Activated CD4-positive, alpha-beta T cell treated with anti-CD3 and anti-CD28 coated beads, Interleukin-2, amount 50 U/mL, for 4 hours (primary cell): ENCODE measurements at places on chromosomes 2 and 18.
A peak's percentile ranks its signal among the peaks of the same experiment; 100 is the strongest.

GRCh38 chr2:226655871-226656270 is 143.7 kb downstream of the IRS1 start:
- no peak for DNase-seq

GRCh38 chr18:9140381-9140780 is 3.8 kb downstream of the ANKRD12 start:
- DNase-seq = no peak

- DNase-seq = no peak
Measured at GRCh38 chr2:168734199-168734760, 68.2 kb upstream of the NOSTRIN start.

DNA sequence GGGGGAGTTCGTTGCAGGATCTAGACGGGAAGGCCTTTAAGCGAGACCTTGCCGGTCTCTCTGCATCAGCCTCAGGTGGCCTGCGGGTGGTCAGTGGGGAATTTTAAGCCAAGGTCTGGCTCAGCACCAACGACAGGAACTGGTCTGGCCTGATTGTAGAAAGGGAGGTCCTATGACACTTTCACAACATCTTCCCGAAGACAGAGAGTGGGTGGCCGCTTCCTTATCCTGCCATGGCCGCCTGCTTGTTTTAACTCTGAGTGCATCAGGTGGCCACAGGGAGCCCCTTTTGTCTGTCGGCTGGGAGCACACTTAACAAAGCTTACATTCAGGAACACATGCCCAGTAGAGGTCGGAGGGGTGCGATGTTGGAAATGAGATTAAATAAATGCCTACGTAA is 363.7 kb upstream of the MYT1L start:
- DNase-seq = no peak

- DNase-seq = no peak
Measured at GRCh38 chr18:40365526-40365925, 1589.5 kb upstream of the PIK3C3 start.

DNA sequence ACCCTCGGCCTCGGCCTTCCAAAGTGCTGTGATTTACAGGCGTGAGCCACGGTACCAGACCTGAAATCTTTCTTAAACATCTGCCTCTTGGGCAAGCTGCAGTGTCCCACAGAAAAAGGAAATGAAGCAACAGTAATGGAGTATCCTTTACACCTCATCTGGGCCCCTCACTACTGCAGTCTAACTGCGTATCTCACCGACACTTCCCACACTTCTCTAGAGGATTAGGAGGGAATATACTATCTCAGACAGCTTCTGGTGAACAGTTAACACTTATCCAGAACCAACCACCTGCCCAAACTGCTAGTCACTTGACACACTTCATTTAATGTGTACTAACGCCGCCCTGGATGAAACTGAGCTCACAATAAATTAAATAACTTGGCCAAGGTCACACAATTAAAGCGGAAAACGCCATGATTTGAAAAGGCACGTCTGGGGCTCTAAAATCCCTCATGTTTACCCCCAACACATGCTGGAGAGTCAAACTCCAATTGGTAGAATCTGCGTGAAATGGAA is 993 bp downstream of the COX7A2L start:
- no peak for DNase-seq

- no peak for DNase-seq
Measured at GRCh38 chr18:58152891-58153290, 108.9 kb downstream of the NEDD4L start.

DNA sequence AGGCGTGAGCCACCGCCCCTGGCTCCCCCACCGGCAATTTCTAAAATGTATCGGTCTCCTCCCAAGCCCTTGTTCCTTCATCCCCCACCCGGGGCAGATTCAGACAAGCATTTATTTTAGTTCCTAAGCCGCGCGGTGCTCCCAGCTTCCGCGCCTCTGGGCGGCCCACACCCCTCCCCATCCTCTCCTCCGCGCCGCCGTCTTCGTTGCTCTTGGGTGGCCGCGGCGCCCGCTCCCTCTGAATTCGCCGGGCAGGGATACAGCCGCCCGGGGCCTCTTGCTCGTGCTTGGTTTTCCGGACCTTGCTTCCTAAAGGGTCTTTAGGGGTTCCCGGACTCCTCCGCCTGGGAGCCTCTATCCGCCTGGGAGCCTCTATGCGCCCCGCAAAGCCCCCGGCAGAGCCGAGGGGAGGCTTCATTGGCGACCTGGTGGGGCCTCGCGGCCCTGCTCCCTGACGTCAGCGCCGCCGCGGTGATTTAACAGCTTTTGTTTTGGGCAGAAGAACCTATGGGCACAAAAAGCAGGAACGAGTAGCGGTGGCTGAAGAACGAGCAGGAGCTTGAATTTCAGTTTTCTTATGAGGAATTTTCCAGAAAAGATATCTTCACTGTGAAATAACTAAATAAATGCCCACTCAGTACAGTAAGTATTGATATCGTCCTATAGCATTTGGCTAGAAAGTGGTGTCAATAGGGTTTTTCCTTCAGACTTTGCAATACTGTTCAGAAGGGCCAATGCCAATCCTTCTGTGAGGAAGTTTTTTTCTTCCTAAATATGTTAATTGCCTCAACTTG is 37.3 kb downstream of the PRKRA start:
- DNase-seq = peak; percentile 65

DNA sequence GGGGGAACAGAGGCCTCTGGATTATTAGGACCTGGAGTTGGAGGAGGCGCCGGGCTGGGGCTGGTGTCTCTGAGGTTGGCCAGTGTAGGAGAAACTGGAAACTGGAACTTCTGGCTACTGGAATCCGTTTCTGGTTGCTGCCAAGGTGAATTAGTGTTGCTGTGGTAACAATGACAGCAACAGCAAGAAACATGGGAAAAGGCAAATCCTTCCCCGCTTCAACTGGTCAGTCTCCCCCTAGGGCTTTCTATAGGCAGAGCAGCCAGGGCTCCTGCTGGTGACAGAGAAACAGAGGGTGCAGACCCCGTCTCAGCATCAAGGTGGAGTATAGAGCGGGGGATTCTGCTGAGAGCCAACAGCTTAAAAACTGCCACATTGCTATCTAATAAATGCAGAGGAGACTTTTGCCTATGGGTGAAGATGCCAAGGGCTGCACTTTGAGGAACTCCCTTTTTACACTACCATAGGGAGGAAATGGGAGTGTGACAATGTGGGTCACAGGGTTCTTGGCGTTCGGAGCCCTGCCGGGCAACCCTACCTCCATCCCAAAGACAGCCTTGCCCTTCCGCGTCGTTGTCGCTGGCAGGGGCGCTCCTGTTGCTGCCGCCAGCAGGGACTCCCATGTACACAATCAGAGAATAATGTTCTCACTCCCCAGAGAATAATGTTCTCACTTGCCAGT is 81.4 kb upstream of the CABLES1 start:
- DNase-seq = no peak

- no peak for DNase-seq
Measured at GRCh38 chr2:240620149-240620731, 5.0 kb upstream of the GPR35 start.

GRCh38 chr2:8296306-8296705 is 385.6 kb upstream of the ID2 start:
- no peak for DNase-seq

GRCh38 chr2:40760071-40760666 is 308.3 kb upstream of the SLC8A1 start:
- DNase-seq = no peak

DNA sequence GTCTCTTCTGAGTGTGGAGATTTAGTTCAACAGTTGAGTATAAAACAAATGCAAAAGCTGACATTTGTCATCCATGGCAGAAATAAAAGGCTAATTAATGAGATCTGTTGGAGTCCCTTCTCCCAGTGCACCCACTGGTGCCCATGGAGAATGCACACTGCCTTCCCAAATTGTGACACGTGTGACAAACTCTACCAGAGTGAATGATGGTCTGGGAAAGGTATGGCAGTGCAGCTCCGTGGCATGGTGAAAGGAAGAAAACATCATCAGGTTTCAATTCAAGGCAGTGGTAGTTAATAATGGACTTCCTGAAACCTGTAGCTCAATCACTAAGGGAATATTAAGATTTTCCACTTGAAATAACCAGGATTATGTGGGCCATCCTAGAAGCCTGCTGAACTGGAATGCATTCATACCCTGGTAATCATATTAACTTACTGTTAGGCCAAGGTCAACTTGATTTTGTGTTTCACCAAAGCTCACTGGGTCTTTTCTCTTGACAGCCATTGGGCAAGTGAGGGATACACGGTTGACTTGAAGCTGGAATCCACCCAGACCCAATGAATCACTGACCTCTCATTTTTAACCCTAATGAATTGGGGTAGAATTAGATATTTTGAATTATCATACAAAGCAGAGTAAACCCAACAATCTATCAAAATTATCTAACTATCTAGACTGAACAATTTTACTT is 167.6 kb downstream of the AFF3 start:
- no peak for DNase-seq

GRCh38 chr18:64208516-64208915 is 59.6 kb upstream of the LINC00305 start:
- no peak for DNase-seq

DNA sequence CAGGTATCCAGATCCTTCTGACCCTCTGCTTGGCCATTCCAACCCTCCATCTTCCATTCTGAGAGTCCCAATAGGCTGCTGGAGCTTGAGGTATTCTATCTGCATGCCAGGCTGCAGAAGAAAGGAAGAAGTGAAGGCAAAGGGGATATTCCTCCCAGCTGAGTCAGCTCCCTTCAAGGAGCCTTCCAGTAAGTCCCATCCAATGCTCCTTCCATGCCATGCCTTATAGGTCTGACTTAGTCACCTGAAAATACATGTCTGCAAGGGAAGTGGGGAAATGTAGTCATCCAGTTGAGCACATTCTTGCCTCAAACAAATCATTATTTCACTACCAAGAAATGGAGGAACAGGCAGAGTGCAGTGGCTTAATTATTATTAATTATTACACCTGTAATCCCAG is 464.6 kb downstream of the CNTNAP5 start:
- DNase-seq = no peak

- DNase-seq = no peak
Measured at GRCh38 chr2:154433010-154433409, 265.5 kb upstream of the KCNJ3 start.

GRCh38 chr2:96464651-96465050 is 40.5 kb downstream of the NEURL3 start:
- no peak for DNase-seq

- DNase-seq = no peak
Measured at GRCh38 chr2:152421521-152422370, 86.8 kb downstream of the FMNL2 start.

DNA sequence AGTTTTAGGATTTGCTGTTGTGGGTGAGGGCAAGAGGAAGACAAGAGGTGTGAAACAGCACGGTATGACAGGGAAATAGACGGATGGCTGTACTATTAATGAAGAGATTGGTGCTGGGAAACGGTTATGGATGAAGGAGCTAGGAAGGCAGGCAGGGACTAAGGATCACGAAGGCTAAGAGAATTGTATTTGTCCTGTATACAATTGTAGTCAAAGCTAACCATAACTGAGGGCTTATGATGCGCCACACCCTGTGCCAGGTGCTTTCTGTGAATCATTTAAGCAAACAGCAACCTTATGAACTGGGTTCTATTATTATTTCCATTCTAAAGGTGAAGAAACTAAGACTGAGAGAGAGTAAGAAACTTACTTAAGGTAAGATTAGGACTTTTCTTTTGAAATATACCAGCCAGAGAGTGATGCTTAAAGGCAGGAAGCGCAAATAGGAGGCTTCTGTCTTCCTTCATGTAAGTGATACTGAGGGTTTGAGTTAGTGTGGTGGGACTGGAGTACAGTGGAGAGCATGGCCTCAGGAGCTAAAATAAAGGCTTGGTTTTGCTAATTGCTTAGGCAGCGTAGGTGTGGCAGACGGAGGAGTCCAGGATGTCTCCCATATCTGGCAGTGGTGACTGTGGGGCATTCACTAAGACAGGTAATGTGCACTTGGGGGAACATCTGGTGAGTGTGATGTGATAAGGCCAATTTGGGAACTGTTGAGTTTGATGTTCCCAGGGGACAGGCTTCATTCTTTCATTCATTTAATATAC is 85.8 kb downstream of the PLEKHM3 start:
- no peak for DNase-seq

GRCh38 chr2:126635281-126635680 is 20.7 kb upstream of the GYPC start:
- no peak for DNase-seq

GRCh38 chr2:16257322-16258028 is 317.1 kb downstream of the MYCN start:
- no peak for DNase-seq

DNA sequence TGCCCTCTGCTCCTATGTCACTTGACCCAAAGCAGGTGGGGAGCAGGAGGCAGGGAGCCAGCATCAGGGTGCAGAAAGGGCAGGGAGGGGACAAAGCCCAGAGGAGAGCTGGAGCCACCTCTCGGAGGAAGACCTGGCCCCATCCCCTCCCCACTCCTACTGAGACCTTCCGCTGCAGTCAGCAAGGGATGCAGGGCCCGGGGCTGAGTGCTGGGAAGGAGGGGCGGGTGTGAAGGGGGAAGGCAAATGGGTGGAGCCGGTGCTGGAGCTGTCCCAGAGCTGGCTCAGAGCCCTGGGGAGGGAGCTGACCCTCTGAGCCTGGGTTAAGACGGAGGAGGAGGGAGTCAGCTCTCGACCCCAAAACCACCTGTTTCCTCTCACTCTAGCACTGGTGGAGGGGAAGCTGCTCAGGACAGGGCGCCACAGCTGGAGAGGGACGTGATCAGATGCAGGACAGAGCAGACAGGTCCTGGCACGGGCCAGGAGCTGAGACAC is 33.8 kb downstream of the HS1BP3 start:
- DNase-seq = no peak

DNA sequence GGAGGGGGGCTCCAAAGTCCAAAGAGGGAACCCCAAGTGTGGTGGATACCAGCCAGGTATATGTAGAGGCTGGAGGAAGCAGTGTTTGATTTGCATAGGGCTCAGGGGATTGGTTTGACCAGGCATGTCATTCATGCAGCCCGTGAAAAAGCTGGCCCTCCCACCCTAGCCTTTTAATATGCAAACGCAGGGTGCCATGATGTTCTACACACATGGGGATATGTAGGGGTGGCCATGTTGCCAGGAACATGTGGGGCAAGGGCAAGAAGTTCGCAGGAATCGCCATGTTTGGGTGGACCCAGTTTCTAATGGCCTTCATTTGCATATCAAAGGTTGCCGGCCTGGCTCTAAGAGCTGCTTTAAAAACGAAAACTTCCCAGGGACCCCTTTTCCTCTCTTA is 33.6 kb downstream of the B3GNT7 start:
- DNase-seq = no peak

DNA sequence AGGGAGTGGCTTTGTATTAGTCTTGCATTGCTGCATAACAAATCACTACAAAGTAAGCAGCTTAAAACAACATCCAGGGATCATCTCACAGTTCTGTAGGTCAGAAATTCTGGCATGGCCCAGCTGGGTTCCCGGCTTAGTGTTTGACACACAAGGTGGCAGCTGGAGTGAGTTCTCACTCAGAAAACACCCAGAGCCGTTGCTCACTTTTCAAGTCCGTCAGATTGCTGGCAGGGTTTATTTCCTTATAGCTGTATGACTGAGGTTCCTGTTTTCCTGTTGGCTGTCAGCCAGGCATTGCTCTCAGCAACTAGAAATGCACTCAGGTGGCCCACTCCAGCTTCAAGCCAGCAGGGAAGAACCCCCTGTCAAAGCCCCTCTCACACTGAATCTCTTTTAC is 324.1 kb downstream of the CCDC178 start:
- DNase-seq = no peak

- DNase-seq = no peak
Measured at GRCh38 chr2:36277146-36277808, 78.3 kb upstream of the CRIM1 start.
